CD4-positive, alpha-beta T cell (primary cell): ENCODE measurements at places on chromosomes 11 and 22.
A peak's percentile ranks its signal among the peaks of the same experiment; 100 is the strongest.

DNA sequence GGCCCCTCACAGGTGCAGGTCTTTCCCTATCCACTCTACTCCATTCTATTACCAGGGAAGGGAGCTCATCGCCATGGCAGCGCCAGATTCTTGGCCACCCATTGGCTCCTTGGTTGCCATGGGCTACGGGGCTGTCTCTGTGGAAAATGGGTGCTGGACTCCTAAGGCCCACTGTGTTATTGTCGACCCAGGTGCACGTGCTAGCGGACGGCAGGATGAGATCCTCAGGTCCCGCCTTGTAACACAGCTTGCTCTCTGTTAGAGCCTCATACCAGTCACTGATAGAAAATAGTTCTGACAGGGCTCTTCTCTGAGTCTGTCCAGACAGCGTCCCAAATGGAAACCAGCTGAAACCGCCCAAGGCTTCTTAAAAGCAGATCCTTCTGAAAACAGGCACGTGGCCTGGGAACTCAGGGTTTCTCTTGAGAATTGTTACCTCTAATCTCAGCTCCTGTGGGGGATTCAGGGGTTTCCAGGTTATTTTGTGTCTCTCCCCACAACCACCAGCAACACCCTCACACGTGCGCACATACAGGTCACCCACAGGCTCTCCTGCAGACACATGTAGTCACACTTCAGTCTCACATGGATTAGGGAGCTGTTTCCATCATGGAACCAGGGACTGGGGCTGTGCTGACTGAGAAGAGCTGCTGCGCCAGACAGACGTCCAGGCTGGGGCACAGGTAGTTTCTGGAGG is 1.5 kb downstream of the TUB start:
- DNase-seq: no peak

DNA sequence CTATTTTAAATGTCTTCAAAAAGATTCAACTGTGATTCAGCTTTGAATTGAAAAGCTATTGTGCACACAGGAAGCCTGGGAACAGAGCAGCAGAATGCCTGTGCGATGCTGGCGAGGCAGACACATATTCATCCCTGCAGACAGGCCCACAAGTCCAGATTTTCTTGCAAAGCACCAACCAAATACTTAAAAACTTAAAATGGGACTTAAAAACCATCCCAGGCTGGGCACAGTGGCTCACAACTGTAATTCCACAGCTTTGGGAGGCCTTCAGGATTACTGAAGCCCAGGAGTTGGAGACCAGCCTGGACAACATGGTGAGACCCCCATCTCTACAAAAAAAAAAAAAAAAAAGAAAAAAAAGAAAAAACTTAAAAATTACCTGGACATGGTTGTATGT is 122.6 kb upstream of the SERPIND1 start:
- no peak for DNase-seq

DNA sequence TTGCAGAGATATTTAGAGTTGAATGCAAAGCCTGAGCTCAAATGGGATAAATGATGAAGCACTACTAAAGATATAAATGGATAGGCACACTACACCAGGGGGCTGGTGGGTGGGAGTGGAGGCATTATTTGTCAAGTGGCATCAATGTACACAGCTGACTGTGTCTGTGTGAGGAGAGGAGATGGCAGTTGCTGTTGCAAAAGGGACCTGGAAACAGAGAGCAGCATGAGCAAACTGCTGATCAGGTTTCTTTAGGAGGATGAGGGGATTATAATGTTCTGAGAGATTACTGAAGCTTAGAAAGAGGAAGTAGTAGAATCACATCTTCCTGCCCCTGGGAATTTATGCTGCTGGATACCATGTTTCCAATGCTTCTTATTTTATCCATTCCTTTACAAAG is 39.4 kb upstream of the LIN7C start:
- DNase-seq: no peak

GRCh38 chr22:21779444-21779843 is 43.9 kb upstream of the YPEL1 start:
- DNase-seq: no peak

DNA sequence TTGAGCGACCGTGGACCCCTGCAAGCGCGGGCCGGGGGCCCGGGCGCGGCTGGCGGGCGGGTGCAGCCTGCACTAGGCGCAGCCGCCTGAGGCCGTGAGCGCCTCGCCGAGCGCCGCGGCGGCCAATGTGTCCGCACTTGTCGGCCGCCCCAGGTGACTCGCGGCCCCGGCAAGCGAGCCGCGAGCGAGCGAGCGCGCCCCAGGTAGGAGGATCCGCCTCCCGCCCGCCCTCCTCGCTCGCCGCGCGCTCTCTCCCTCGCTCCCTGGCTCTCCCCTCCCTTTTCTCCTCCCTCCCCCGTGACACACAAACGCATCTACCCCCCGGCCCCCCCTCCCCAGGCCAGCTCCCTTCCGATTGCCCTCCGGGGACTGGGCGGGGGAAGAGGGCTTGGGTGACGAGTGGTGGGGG is at the start of gene WNT7B:
TSS of gene WNT7B (minus strand) at position 160 of the 409 bp plus-strand sequence. CDS start 408 bp downstream, outside the sequence.
- peak; percentile 43 for DNase-seq

DNA sequence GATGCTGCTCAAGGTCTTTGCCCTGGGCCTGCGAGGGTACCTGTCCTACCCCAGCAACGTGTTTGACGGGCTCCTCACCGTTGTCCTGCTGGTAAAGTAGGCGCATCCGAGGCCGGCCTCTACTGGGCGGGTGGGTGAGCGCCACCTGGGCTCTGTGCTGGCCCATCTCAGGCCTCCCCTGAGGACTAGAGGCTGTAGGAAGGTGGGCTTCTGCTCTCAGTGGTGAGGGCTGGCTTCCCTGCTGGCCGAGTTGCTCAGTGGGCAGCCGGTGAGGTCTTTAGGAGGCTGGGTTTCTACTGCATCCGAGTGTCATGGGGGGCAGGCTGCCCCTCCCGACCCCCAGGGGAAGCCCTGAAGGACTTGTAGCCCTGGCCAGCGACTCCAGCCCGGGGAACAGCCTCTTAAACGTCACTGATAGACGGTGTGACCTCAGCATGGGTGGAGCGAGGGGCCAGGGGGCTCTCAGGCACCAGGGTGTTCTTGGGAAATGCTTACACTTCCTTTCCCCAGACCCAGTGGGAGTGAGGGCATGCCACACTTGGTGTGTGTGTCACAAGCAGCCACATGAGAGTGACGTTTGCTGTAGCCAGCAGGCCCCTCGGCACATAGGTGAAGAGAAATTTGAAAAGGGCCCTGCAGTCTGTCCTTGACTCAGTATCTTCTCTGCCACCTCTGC is 30.3 kb downstream of the TPCN2 start:
- no peak for DNase-seq

- DNase-seq: no peak
Measured at GRCh38 chr11:4851033-4851432, 2.0 kb upstream of the OR51S1 start.

GRCh38 chr11:132631989-132632388 is 900.3 kb downstream of the OPCML start:
- no peak for DNase-seq

- peak; percentile 65 for DNase-seq
Measured at GRCh38 chr11:65551572-65552387, 6.4 kb downstream of the LTBP3 start.

DNA sequence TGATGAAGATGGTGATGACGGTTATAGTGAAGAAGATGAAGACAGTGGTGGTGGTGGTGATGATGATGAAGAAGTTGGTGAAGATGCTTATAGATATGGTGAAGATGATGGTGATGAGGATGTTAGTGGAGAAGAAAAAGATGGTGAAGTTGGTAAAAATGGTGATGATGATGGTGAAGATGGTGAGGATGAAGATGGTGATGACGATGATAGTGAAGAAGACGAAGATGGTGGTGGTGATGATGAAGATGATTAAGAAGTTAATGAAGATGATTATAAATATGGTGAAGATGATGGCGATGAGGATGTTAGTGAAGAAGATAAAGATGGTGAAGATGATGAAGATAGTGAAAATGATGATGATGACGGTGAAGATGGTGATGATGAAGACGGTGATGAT is 25.2 kb upstream of the FGF3 start:
- no peak for DNase-seq

GRCh38 chr11:93784935-93785360 is 866 bp downstream of the MED17 start:
- no peak for DNase-seq

DNA sequence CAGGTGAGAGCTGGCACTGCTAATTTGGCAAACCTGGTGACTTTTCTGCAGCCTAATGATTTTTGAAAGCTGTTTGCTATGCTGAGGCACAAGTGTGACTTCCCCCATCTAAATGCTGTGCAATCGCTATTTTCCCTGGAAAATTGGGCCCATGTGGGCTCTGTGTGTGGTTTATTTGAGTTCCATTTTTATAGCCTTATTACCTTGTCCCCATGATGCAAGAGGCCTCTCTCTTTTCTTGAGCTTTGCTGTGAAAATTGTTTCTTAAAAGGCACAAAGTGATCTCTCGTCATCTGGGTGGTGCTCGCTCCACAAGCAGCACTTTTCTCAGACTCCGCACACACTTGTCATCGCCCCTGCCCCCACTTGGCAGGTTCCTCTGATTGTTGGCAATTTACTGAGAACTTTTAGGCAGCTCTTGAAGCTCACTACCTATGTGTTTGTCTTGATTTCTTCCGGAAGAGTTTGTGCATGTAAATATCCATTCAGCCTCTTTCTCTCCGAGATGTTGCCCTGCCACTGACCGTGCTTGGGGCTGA is 24.9 kb downstream of the BMAL1 start:
- no peak for DNase-seq

DNA sequence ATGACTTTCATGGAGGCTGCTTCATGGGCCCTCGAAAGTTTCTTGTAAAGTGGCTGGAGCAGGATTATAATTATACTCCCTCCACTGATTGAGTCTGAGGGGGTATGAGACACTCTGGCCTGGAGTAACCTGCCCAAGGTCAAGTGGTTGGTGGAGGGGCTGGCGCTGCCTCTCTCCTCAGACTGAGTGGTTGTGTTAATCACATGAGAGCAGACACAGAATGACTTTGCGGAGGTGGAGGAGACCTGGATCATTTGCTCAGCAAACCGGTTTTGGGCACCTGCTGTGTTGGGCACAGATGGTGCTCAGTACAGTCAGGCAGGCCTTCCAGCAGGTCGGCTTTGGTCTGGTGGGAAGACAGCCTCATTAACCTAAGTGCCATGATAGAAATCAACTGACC is 11.8 kb downstream of the BCR start:
- DNase-seq: no peak

GRCh38 chr11:62539238-62539925 is 7.2 kb downstream of the AHNAK start:
- DNase-seq: peak; percentile 49

- DNase-seq: no peak
Measured at GRCh38 chr11:85048801-85049200, 578.3 kb downstream of the DLG2 start.

DNA sequence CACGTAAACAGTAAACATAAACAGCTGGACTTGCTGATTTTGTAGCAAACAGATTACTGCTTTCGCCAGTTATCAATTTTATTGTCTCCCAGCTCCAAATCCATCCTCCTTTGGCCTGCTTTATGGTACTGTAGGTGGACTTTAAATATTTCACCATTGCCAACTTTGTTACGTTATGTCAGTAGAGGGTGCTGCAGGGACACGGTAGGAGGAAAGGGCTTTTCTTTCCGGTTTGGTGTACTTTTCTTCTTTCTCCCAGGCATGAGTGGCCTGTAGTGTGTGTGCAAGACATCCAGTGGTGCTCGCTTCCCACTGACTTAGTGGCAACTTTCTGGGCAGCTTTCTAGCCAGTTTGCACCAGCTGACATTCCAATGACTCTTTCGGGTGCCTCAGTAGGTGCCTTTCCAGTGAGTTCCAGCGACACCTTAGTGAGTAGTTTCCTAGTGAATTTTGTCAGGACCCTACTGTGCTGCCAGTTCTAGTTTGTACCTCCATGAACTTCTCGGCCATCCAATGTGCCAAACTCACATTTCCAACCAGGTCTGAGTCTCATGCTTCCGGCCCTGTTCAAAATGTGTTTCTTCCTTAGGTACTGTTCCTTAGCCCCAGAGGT is 267.6 kb upstream of the TENM4 start:
- DNase-seq: no peak
